ENCODE measurements at places on chromosomes 4 and X.

- no peak for DNase-seq
These were observed 15.0 kb upstream of the CT47A1 start for GRCh38 chrX:121000589-121000988.

DNA sequence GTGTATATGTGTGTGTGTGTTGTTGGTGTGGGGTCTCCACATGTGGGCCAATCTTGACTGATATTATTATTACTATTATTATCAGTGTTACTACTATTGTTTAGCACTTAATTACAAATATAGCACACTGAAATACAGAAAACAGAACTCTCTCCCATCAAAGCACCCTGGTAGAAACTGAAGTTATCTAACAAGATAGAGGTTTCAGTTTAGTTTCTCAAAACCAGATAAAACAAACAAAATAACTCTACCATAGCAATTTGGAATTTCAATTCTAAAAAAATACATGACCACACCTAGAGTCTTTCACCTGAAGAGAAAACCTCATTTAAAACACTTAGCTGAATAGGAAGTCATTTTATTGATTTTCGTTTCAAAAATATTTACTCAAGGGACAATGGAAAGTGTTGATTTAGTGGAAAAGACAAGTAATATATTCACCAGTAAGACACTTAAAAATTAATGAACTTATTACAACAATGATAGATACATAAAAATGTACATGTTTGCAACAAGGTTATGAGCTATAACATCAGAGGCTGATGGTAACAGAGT, 252.3 kb downstream of the PDHA2 start:
- DNase-seq: no peak

GRCh38 chr4:184534511-184535391, 60.4 kb upstream of the IRF2 start:
- peak; percentile 42 for DNase-seq

GRCh38 chr4:148749403-148749802, 307.2 kb upstream of the NR3C2 start:
- no peak for DNase-seq

DNA sequence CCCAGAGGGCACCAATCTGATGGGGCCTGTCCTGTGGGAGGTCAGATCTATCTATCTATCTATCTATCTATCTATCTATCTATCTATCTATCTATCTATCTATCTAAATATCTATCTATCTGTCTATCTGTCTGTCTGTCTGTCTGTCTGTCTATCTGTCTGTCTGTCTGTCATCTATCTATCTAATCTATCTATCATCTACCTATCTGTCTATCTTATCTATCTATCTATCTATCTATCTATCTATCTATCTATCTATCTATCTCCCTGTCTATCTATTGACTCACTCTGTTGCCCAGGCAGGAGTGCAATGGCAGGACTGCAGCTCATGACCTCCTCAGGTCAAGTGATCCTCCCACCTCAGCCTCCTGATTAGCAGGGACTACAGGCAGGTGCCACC, 155.7 kb upstream of the STX18 start:
- DNase-seq: no peak

GRCh38 chr4:110668463-110669235, 45.8 kb upstream of the PITX2 start:
- no peak for DNase-seq

GRCh38 chrX:153738056-153738605, 13.5 kb downstream of the ABCD1 start:
- no peak for DNase-seq

DNA sequence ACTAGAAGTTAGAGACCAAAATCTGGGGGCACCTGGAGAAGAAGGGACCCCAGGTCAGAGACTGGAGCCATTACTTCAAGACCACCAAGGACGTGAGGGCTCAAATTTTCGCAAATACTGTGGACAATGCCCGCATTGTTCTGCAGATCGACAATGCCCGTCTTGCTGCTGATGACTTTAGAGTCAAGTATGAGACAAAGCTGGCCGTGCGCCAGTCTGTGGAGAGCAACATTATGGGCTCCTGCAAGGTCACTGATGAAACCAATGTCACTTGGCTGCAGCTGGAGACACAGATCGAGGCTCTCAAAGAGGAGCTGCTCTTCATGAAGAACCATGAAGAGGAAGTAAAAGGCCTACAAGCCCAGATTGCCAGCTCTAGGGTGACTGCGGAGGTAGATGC, 101.2 kb downstream of the NCAPG start:
- DNase-seq: no peak

GRCh38 chrX:74246524-74246923, 57.5 kb upstream of the ZCCHC13 start:
- DNase-seq: peak; percentile 50

- no peak for DNase-seq
These were observed 29.5 kb upstream of the IL3RA start for GRCh38 chrX:1306909-1307625.

DNA sequence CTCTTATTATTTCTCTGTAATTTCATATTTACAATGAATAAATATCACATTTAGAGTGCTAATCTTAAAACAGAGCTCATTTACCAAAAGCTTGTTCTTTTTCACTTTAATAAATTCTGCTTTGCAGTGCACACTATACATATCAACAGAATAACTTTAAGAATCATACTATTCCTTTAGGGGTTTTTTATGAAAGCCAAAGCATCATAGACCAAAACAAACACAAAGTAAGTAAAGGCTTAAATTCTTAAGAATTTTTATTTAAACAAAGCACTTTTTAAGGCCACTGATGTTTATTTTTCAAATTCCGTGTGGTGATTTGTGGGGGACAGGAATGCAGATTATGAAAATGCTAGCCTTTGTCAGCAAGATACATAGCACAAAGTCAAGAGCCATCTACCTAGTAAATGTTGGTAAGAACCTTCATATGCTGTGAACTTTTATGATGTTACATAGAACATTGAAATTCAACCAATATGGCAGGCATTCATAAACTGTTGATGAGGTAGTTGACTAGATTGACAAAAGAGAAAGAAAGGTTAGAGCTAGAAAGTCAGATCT, 17.8 kb downstream of the TIGD2 start:
- peak; percentile 37 for DNase-seq

GRCh38 chrX:78624962-78625909, 33.9 kb downstream of the RTL3 start:
- DNase-seq: no peak

DNA sequence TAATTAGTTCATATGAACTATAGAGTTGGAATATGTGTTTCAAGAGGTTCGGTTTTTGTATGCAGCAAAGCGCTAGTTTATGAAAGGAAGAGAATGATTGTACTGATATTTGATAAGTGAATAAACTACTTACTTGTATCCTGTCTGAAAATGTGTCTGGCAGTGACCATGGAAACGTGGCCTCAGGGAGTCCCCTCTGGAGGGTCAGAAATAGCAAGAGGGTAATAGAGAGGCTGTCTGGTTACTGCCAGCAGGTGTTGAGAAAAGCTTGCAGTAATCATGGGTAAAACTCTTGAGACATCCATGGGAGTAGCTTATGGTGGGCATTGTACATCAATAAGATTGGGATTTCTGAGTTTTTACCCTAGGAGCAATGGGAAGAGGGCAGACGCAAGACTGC, 77.1 kb downstream of the DCLK2 start:
- no peak for DNase-seq

GRCh38 chr4:56128213-56128612, 179.5 kb downstream of the CEP135 start:
- peak; percentile 54 for DNase-seq

DNA sequence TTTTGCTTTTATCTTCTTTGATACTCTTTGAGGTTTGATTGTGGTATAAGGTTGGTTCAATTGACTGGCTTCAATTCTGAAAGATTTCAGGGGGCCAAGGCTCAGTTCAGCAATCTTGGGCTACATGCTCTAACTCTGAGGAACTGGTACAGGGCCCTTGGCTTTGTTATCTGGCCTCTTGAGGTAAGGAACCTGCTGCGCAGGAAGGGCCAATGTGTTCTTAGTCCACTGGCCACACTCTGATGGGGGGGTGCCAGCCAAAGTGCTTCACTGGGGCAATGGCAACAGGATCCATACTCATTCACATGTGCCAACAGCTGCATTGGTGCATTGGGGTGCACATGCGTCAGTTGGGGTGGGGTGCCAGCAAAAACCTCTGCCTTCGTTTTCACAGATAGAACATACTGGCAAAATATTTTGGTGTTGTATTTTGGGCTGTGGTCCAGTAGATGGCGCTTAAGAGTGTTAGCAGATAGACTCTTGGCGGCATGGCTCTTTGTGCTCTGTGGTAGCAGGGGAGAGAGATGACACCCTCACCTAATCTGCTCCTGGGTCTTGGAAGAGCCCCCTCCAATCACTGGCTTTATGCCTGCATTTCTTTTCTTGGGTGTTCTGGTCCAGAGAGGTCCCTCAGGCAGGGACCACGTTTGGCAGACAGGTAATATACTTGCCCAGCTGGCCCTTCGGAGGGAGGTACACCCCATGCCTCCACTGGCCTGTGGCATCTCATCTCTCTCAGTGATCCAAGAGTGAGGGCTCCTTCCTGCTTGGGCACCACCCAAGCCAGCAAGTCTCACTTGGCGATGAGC, 42.9 kb downstream of the NDST3 start:
- peak; percentile 25 for DNase-seq

DNA sequence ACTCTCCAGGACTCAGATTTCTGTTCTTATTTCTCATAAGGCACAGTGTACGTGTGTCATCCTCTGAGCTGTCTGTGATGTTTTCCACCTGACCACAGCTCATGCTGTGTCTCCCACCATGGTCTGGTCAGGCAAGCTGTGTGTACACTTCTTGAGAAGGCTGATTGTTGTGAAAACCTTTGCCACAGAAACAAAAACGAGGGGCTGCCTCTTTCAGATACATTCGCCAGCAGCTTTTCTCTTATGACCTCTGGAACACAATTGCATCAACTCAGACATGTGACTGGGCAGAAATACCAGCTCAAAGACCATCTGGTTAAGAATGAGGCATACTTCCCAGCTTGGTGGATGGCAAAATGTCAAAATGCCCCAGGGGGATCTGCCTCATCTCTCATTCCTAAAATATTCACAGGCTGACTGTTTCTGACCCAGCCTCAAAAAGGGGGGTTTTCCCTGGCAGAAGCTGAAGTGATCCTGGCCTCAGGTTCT, 46.1 kb downstream of the PGRMC2 start:
- peak; percentile 78 for DNase-seq

DNA sequence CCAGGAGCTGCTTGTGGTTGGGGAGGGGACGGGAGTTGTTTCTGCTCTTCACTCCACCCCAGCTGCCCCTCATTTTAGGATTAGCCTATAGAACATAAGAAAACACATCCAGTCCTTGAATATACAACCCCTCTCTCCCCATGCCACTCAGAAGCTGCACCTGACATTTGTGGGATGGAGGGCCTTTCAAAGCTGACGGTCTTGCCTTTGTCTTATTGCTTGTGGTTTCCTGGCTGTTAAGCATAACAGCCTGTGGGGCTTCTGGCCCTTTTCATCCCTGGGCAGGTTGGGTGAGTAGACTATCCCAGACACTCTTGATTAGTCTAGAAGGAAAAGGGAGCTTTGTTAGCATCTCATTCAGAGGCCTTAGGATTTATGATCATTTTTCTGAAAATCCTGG, 407.6 kb upstream of the BOD1L1 start:
- no peak for DNase-seq

DNA sequence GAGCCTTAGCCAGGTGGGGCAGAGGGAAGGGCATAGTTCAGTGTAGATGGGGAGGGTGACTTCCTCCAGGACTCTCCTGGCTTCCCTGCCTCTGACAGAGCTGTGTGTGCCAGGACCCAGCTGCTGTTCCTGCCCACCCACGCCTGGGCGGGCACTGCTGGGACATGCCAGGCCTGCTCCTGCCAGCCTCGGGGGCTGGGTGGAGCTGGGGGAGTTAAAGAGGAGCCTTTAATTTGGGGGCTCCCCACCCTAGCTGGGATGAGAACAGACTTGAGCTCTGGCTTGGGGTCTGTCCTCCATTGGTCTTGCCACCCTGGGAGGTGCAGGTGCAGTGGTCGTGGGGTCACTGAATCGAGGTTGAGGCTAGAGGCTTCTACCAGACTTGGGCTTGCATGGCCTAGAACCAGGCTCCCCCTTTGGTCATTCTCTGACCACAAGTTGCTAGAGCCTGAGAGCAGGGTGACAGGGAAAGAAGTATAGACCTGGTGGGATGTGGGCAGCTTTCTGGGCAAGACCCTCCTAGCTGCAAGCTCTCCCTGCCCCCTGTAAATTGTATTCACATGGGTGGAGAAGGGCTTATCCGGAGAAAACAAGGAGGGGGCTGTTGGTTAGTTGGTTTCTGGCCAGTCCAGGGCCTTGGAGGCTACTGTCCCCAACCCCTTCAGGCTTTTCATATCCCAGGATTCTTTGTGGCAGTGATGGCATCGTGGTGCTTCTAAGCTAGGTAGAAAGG, 5.7 kb downstream of the EFNB1 start:
- no peak for DNase-seq

GRCh38 chrX:107845625-107846024, 20.0 kb downstream of the MID2 start:
- no peak for DNase-seq

DNA sequence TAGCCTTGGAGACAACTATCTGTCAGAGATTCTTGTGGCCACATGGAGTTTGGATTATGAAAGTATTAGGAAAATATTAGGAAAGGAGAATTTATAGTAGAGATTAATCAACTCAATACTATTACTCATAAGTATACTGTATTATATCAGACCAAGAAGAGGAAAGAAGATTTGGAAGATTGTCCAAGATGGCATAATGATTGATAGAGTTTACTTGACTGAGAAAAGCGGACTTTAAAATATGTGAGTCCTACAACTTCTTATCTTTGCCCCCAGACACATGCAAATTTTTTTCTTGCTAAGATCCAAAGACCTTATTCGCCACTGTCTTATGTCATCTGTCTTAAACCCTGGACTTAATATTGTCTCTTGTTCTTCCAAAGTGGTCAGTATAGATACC, 54.8 kb upstream of the SHISA3 start:
- no peak for DNase-seq

DNA sequence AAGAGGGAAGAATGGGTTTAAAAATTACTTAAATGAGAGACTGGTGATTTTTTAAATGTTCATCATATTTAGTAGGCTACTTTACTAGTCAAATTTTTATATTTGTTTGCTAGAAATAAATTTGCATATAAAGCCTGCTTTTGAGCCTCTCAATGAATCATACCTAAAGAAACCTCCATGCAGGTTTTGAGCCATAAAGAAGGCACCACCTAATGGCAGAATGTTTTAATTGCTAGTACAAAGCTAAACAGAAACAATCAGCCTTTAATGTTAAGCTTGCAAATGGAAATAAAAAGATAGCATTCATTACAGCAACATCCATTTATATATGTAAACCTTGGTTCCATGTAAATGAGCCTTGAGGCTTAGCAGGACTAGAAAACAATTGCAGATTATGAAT, 989.7 kb downstream of the CCSER1 start:
- DNase-seq: peak; percentile 0

- no peak for DNase-seq
These were observed 911.2 kb downstream of the FSTL5 start for GRCh38 chr4:161252520-161253141.

DNA sequence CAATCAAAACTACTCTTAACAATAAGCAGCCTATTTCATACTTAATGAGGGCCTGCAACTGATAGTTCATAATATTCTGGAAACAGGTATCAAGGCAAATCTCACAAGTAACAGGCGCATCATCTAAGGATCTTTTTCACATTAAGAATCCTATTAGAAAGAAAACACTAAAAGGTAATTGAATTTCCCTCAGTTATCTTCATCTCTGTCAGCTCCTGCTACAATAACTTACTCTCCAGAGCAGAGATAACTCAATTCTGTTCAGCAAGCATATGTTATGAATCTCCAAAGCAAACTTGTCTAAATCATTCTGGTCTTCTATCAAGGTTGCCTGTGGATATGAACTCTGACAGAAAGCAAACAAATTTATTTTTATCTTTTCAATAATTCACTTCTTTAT, 126.1 kb downstream of the MAB21L2 start:
- DNase-seq: no peak

GRCh38 chr4:149723065-149723464, 92.6 kb downstream of the IQCM start:
- no peak for DNase-seq
